Skeletal muscle tissue (tissue), 5 donors: ENCODE measurements at places on chromosomes 4 and X. TPM values are rescaled to one million over a fixed set of nuclear protein-coding genes. Genes with fewer than 3 reads are reported as not detected.

The FOXR2 gene
- total RNA-seq: not detected

The OTC gene
- total RNA-seq: not detected

The SSX1 gene
- not detected for total RNA-seq

The ARMCX2 gene
- 84.0 TPM for total RNA-seq

The FAM241A gene
- total RNA-seq: 2.1 TPM
